Osteocyte (in vitro differentiated cells): ENCODE measurements at places on chromosomes 16 and 17. TPM values are rescaled to one million over a fixed set of nuclear protein-coding genes. Genes with fewer than 3 reads are reported as not detected.
A peak's percentile ranks its signal among the peaks of the same experiment; 100 is the strongest.

DNA sequence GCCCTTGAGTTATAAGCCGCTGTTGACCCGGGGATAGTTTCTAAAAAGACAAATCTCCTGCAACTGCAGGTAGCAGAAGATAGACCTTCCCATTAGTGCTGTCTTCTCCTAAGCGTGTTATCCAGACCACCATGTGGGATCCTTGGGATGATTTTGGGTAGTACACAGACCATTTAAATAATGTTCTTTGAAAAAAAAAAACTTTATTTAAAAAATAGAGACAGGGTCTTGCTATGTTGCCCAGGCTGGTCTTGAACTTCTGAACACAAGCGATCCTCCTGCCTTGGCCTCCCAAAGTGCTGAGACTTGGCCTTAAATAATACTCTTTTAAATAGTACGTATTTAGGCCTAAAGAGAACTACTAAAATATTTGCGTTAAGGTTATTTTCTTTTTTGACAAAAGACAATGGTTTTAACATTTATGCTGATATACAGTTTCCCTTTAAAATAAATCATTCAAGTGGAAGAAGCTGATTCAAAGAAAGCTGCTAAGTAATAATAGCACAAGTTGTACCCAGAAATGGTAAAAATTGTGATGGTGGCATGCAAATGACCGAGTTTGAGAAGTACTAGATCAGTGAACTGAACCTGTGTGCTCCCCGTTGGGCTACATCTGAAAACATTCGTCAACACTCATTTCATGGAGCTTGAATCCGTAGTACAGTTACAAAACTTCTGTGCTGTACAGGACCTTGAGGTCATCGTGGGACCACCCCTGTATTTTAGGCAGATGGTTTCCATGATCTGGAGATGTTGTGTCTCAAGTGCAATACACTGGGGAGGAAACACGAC is 24.0 kb downstream of the SMARCE1 start:
- H3K27me3 ChIP-seq, result peaks cover 22% of the 10 kb centered on the region
- peaks cover 15% of the 10 kb centered on the region for H3K36me3 ChIP-seq
- peaks cover 5% of the 10 kb centered on the region for H3K4me1 ChIP-seq
- no peak overlapping the region for H3K4me3 ChIP-seq
- no peak for DNase-seq

DNA sequence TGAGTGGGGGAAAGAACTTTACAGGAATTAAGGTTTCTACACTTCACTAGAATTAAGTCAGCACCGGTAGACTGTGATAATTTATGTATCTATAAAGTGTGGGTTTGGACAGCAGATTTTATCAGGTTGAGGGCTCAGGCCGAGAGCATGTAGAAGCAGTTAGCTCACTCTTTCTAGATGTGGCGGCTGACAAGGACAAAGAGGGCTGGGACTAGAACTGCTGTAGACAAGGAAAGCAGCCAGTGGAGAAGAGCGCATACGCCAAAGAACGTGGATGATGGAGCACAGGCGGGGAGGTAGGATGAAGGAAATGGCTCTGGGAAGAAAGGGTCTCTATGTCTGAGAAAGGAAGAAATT is 504 bp upstream of the GOSR1 start:
- no peaks in the 10 kb centered on the region for H3K27me3 ChIP-seq
- H3K27ac ChIP-seq, result peak overlapping the region; percentile 98
- peaks cover 20% of the 10 kb centered on the region for H3K4me1 ChIP-seq
- H3K36me3 ChIP-seq, result peaks cover 5% of the 10 kb centered on the region

GRCh38 chr16:1108299-1109252 is 12.5 kb upstream of the C1QTNF8 start:
- peaks cover 7% of the 10 kb centered on the region for H3K27me3 ChIP-seq
- no peak for DNase-seq
- H3K4me1 ChIP-seq, result no peaks in the 10 kb centered on the region
- H3K36me3 ChIP-seq, result no peaks in the 10 kb centered on the region

CCDC200 gene
- total RNA-seq, result not detected in 2 replicates
